GDM1 (cell line): ENCODE measurements at places on chromosomes 2 and 18.
A peak's percentile ranks its signal among the peaks of the same experiment; 100 is the strongest.

DNA sequence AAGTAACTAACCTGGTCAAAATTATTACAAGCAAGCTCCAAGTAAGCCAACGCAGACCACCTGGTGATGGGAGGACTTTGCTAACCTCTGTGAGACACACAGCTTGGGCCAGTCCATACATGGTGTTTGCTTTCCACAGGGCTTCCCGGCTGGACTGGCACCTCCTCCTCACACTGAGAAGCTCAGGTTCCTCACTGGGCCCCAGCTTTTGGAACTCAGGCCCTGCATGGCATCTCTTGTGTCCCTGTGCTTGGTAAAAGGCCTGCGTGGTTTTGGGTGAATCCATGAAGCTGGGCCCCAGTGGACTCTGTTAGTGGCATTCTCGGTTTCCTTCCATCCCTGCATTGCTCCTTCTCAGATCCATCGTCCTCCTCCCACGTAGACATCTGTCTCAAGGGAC, 123.4 kb downstream of the VAPA start:
- DNase-seq, result no peak

GRCh38 chr2:95015261-95015912, 10.1 kb upstream of the MAL start:
- no peak for DNase-seq

GRCh38 chr2:107466241-107466640, 360.5 kb upstream of the RGPD4 start:
- DNase-seq, result no peak

DNA sequence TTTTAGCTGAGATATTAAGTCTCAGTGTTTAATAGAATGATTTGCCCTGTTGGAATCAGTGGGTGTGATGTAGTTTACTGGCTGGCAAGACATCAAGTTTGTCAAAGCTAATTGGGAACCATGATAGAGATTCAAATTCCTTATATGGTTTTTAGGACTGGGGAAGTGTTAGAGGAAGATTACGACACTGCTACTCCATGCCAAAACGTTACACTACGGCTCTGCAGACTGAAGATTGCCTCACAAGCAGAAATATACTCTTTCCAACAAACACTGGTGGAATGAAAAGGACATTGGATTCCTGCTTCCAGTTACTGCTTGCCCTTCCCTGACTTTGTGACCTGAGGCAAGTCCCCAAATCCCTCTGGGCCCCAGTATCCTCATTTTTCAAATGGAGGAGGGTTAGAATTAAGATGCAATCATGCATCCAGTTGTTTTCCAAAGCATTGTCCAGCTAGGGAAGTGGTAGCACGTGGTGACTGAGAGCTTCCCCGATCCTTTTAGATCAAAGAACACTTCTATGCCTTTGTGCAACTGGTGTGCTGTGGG, 147.6 kb downstream of the CDC42EP3 start:
- DNase-seq, result no peak

GRCh38 chr2:38712871-38713270, 38.3 kb downstream of the SRSF7 start:
- no peak for DNase-seq

GRCh38 chr2:17590342-17590911, 49.9 kb downstream of the VSNL1 start:
- no peak for DNase-seq

- no peak for DNase-seq
Observed at GRCh38 chr18:77223653-77224052, 26.0 kb upstream of the GALR1 start.

GRCh38 chr2:66434679-66435548, at the start of gene MEIS1:
Gene MEIS1 (plus strand): TSS chr2:66435125. CDS start chr2:66435857, 732 bp downstream.
- DNase-seq, result peak; percentile 92

- no peak for DNase-seq
Observed at GRCh38 chr2:12412898-12413305, 303.8 kb upstream of the TRIB2 start.

DNA sequence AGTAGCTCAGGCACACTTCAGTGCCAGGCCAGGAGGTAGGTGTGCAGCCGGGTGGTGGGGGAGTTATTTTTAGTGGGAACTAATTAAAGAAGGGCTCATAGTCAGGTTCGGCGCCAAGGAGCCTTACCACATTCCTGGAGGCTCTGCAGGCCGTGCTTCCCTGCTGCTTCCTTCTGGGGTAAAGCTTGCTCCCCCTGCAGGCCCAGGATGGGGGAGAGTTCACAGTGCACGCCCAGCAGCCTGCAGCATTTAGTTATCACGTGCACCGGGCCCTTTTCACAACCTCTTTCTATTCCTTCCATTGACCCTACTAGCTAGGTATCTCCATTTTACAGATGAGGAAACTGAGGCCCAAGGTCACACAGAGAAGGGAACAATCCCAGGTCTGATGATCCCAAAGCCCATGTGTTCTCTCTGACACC, 2.5 kb downstream of the KCNF1 start:
- no peak for DNase-seq

DNA sequence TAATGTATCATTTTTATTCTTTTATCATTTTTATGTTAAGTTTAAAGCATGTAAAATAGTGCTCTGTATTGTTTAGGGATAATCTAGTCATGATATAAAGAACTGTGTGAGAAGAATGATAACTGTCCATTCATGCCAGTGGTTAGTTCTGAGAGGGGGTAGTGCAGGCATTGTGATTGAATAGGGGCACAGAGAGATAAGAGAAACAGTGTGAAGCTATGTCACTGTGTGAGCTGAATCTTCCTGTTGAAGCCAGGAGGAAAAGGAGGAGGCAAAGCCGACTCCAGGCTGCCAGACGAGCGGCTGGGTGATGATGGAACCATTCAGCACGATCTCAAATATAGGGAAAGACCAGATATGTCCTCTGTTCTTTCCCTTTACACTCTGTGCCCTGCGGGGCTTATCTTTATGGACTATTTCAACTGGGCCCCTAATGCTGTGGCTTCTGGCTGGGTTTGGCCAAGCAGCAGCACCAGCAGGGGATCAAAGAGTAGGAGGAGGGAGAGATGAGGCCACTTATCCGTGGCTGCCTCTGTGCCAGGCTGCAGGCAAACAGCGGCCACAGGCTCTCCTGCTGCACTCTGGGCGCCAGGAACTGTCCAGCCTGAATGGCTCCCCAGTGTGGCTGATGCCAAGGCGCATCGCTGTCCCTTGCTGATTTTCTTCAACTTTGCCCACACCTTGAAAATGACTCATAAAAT, 128.0 kb downstream of the SPP2 start:
- DNase-seq, result no peak

DNA sequence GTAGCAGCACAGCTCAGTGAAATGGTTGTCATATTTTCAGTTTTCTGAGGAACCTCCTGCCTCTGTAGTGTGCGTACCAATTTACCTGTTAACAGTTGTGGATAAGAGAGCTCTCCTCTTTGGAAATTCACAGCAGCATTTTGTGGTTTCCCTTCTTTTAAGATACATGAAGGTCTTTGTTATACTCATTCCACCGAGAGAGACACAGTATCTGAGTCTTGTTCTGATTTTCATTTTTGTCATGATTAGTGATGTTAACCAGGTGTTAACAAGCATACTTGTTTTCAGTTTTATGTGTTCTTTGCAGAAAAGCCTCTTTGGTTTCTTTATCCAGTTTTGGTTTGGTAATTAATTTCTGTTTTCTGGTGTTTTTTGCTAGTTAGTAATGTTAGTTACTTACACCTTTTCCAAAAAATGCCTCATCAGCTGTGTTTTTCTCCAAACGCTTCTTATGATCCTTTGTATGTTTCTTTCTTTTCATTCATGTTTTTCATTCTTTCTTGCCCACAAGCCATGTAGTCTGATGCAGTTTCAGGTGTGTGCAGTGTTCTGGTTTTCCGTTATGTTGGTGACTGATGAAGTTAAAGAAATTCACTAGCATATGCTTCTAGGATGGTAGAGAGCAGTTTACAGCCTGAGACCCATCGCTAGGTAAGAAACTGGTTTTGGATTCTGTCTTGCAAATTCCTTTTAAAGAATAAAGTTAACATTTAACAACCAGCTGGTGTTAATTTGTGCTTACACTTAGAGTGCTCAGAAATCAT, 30.1 kb downstream of the CCDC74A start:
- DNase-seq, result no peak

GRCh38 chr2:86174445-86174844, 20.8 kb downstream of the IMMT start:
- no peak for DNase-seq

- DNase-seq, result no peak
Observed at GRCh38 chr18:30358555-30358954, 684.0 kb downstream of the DSC3 start.

DNA sequence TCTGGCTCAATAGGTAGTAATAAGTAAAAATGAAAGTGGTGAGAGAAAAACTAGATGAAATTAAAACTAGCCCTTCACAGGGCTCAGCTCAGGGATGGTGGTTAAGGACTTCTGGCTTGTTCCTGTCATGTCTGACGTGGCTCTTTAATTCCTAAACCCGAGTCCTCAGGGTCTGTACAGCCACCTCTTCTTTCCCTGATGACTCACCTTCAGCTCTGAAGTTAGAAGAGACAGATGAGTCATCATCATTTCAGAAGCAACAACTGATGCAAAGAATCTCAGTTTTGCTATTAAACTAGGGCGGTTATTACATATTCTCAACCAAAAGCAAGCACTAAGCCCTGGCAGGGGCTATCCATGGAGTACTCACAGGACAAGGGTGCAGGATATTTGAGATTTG, 24.0 kb upstream of the ITGB6 start:
- no peak for DNase-seq

- no peak for DNase-seq
Observed at GRCh38 chr2:208039376-208040110, 14.2 kb upstream of the PLEKHM3 start.

DNA sequence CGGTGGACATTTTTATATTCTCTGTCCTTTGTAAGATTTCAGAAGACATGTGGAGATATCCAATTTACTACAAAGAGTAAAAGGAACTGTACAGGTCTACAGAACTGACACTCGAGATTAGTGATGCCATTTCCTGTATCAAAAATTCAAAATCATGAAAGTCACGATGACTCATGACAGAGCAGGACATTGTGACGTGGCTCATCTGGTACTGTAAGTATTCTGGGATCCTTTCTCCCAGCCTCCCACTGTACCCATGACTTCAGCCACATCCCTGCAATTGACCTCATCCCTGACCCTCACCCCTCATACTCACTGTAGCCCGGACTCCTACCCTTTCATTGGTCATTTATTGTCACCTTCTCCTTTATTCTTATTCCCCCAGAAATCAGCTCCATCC, 736.5 kb downstream of the EPHA4 start:
- DNase-seq, result no peak

DNA sequence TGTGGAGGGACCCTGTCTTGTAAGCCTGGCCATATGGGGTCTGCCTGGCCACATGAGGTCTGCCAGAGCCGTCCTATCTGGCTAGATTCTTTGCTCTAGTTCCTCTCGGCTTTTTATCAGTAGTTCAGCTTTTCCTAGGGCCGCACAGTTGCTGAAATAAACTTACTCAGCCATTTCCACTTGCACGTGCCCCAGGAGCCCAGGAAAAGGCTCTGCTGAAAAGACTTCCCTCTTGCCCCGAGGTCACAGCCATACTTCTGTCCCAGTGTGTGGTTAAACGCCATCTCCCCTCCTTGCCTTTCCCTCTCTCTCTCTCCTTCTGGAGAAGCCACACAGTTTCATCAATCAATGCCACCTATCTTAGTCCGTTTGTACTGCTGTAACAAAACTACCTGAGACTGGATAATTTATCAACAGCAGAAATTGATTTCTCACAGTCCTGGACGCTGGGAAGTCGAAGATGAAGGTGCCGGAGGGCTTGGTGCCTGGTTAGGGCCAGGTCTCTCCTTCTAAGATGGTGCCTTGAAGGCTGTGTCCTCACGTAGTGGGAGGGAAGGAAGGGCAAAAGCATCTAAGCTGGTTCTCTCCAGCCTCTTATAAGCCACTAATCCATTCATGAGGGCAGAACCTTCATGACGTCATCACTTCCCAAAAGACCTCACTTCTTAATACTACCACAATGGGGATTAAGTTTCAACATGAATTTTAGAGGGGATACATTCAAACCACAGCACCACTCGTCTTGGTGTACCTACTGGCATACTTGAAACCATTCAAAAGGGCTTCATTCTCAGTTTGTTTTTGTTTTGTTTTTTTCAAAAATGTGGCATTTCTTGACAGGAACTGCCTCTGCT, 11.2 kb upstream of the GALM start:
- no peak for DNase-seq

GRCh38 chr2:38266382-38267061, 110.6 kb downstream of the ATL2 start:
- DNase-seq, result no peak

DNA sequence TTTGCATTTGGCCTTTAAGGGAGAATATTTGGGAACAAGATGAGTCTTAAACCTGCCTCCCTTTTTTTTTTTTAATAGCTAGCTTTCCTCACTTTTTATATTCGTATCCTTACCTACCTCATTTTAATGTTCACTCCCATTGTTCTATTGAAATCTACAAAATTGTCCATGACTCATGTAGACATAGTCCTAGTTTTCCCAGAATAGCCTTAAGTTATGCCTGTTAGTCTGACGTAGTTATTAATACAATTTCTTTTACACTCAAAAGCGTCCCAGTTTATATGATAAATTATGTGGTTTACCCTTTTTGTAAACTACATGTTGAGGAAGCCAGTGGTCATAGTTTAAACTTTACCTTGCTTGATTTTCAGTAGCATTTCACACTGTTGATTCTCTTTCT, 73.4 kb downstream of the UBR3 start:
- no peak for DNase-seq

DNA sequence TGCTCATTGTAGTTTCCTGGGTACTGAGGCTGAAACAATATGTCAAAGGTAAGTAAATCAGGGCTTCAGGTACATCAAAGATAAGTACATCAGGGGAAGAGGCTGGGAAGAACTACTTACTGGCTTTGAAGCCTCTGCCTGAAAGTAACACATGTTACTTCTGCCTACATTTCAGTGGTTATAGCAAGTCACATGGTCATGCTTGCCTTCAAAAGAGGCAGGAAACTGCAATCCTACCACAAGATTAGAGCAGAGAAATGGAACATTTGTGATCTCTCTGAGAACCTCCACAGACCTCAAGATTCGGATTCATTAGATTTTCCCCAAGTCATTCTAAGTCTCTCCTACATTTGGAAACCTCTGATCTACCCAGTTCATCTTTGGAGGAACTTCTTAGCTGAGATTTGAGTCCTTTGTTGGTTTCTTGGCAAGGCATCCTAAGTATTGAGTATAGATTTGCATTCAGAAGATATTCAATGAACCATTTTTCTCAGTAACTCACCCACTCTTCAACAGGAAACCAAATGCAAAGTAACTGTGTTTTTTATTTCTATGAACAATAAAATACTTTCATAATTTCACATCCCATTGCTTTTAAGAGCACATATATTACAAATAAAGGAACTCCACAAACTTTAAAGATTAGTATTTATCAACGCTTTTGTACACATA, 48.5 kb upstream of the CCDC195 start:
- no peak for DNase-seq
